ENCODE measurements at places on chromosomes 7 and 10. TPM values are rescaled to one million over a fixed set of nuclear protein-coding genes. Genes with fewer than 3 reads are reported as not detected.

NRBF2 gene
- 19.7 TPM for total RNA-seq

DNA sequence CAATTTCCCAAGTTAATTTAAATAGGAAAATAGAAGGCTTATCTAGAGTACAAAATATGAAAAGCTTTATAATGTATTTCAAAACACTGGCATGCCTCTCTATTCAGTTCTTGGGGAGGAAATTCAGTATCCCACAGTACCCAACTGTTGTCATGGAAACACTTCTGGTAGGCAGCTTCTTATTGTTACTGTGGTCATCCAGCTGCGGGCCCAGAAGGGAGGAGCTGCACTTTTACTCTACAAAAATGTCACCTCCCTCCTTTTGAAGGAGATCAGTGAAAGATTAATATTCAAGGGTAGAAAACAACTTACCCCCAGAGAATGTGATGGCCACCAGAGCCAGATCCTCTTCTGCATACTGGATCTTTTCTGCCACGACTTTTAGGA is 202.8 kb downstream of the RAPGEF5 start:
- DNase-seq: no peak

DNA sequence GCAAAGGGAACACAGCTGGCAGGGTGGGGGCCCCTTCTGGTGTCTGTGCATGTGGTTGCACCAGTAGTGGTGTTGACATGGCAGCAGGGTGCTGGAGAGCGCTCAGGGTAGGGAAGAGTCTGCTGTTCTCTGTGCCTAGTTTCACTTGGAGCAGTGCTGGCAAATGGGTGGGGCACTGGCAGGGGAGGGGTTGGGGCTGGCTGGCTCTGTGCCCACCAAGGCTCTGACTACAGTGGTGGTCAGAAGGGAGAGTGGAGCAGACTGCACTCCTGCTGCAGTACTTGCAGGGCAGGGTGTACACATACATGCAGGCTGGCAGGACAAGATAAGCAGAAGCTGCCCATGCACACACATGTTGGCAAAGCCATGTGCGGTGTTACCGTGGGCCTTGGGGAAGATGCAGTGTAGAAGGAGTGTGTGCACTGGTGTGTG is 18.2 kb downstream of the FAM25A start:
- DNase-seq: no peak

CALML3 gene
- total RNA-seq: not detected

DNA sequence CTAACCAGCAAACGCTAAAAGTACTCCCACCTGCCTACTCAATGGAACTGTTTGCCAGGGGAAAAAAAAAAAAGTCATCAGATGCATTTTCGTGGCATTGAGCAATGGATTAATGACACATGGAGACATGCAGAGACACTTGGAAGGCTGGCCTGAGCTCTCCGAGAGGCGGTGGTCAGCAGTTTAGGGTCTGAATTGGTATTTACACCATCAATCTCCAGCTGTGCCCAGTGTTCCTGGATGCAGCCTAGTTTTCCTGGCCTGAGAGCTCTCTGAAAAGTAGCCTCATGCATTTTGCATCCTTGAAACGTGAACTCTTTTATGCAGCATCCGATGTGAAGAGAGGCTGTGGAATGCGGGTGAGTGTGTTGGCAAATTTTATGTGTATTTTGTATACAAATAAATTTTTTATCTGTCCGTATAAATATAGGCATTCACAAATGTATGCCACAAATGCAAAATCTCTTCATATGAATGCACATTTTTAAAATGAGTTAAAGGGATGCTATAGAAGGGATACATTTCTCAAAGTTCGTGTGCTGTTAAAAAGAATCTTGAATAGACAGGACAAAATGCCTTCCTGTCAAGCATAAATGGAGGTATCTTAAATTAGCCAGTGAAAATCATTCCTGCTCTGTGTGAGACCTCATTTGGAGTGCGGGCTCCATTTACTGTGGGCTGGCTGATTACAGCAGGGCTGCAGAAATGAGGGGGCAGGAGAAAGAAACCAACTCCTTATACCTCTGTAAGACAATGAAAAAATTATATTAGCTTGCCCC is 137.7 kb upstream of the PFKP start:
- DNase-seq: no peak

DNA sequence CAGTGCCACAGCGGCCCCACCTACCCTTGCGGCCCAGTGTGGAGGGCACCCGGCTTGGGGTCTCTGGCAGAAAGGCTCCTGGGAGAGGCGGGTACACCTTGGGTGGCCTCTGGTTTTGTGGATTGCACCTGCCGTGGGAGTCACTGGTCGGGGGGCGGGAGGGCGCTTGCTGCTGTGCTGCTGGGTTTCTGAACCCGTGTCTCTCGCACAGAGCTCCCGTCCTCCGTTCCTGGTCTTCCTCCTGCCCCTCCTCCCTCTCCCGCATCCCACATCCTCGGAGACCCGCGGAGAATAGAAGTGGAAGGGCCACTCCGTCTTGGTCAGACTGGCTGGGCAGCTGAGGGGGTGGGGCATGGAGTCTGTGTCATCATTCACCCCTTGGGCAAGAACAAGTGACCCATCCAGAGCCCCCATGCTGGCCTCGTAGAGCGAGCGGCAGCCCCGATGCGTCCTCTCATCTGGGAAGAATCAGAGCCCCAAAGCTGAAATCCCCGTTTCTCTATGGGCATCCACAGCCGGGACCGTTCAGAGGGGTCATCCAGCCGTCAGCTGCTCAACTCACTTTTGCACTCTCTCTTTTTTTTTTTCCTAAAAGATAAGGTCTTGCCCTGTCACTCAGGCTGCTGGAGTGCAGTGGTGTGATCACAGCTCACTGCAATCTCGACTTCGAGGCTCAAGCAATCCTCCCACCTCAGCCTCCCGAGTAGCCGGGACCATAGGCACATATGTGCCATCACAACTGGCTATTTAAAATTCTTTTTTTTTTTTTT is 4.0 kb downstream of the MAFK start:
- DNase-seq: no peak

- DNase-seq: no peak
Observed at GRCh38 chr10:62467527-62467926, 93.4 kb downstream of the ZNF365 start.

EEPD1 gene
- total RNA-seq: 6.2 TPM
